BE2C (cell line): ENCODE measurements at places on chromosomes 7 and 10.

DNA sequence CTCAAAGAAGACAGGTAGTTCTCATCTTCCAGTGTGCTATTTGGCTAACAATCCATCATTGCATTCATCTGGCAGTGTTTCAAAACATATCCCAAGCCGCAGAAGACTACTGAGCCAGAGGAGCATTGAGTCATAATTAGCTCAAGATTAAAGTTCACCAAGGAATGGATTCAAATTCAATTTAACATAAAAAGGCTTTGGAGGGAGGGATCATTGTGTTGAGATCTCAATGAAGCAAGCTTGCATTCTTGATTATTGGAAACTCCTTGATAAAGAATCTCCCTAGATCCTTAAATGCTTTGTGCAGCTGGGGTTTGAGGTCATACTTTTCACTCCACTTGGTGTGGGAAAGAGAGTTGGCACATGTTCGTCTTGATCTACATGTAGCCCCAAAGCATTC is 142.8 kb upstream of the SEMA3A start:
- DNase-seq: no peak

- DNase-seq: peak; percentile 79
These were observed 725.6 kb upstream of the GALNT17 start for GRCh38 chr7:70406186-70406949.

DNA sequence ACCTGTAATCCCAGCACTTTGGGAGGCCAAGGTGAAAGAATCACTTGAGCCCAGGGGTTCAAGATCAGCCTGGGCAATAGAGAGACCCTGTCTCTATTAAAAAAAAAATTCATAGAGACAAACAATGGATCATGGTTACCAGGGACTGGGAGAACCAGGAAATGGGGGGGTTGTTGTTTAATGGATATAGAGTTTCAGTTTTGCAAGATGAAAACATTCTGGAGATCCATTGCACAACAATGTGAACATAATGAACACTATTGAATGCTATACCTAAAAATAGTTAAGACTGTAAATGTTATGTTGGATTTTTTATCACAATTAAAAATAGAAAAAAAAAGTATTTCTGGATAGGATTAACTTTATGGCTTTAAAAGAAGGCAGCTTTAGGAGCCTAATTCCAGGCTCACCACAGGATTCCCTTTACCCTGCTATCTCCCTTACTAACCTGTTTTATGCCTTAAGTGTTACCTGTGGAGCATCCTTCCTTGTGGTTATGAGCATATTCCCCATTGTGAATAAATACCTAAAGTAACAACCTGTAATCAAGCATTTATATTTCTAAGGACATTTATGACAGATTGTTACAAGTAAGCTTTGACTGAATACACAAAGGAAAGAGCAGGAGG is 45.1 kb upstream of the SGCE start:
- no peak for DNase-seq

DNA sequence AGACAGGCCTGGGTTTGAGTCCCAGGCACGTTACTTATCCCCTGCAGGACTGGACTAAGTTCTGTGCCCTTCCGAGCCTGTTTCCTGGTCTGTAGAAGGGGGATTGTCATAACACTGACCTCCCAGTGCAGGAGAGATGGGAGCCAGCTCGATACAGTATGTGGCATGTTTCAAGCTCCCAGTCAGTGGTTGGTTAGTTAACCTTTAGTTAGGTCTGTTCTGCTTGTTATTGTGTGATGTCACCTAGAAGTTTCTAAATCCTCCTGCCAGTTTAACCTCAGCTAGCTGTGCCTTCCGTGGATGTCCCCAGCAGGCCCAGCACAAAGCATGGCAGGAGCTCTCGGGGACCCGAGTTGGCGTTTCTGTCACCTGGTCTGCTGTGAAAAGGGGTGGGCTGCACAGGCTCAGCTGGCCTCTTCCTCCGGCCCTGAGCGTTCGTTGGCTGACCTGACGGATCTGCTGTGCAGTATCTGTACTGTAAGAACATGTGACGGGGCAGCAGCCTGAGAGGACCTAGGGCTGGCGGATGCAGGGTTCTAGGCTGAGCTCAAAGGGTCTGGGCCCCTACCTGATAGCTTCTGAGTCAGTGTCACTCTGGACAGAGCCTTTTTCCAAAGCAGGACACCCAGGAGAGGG is 53.0 kb downstream of the SPOCK2 start:
- no peak for DNase-seq

GRCh38 chr10:30433306-30433729 is 666 bp upstream of the MAP3K8 start:
- peak; percentile 26 for DNase-seq

GRCh38 chr10:106440355-106440754 is 724.2 kb downstream of the SORCS1 start:
- DNase-seq: no peak

GRCh38 chr10:124324856-124325632 is 93.7 kb downstream of the OAT start:
- DNase-seq: no peak

DNA sequence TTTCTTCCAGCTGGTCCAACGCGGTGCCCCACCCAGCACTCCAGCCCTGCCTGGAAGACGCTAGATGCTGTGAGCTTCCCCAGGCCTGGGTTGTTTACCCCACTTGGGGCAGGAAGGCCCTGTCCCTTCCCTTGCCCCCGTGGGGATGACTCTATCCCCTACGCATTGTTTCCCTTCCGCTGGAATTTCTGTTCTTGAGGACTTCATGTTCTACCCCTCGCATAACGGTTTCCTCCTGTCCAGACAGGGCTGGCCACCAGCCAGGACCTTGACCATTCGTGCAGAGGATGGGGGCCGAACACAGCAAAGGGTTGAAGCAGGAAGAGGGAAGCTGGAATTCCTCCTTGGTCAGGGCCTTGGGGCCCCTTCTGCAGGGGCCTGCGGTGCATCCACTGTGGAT is 14.7 kb upstream of the SERPINE1 start:
- no peak for DNase-seq

DNA sequence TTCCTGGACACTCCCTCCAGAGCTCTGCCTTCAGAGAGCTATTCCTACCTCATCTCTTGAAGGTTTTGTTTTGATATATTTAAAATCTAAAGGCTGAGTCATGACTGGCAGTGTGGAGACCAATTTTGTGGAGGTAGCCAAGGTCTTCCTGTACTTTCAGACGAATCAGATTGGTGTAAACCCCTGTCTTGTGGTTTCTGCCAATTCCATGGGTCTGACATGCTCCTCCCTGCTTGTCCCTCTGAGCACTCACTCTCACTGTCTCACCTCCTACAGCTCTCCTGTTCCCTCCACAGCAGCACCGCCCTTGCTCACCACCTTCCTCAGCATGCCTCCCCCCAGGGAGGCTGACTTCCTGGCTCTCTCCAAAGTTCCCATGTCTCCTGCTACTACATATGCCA is 179.8 kb downstream of the NPSR1 start:
- no peak for DNase-seq

DNA sequence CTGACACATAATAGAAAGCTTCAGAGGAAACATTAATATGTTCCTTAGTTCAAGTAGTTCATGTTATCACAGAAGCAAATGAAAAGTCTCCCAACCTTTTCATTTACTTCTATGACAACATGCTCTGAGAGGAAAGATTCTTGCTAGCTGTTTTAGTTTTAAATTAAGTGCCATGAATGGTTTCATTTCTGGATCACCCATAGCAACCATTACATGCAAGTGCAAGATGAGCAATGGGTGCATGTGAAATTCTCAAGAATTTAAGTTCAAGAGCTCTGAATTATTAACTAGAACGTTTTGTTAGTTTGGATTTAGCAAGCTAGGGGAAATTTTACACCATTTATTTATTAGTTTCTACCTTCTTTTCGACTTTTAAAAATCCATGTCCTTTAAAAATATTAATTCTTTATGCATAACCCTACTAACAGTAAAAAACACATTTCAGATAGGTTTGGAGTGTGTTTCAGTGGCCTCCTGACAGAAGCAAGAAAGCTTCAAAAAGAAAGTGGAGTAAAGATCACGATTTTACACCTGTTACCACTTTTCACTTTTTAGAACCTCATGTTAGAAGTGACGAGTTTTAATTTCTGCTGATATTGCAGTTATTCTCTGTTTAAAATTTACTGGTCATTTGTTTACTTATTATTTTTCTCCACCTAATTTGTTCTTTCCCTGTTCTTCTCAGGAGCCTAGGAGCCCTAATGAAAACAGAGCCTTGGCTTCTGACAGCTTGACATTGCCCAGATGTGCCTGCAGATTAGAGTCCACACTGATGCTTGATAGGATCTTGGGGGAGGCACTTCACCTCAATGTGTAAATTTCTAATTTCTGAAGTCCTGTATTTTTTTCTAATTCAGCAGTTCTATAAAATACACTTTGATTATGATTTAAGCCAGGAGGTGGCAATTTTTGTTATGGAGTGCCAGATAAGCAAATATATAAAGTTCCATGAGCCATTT is 995.3 kb upstream of the PHF14 start:
- DNase-seq: peak; percentile 42

- DNase-seq: no peak
These were observed 17.0 kb upstream of the LIMK1 start for GRCh38 chr7:74066626-74067025.

DNA sequence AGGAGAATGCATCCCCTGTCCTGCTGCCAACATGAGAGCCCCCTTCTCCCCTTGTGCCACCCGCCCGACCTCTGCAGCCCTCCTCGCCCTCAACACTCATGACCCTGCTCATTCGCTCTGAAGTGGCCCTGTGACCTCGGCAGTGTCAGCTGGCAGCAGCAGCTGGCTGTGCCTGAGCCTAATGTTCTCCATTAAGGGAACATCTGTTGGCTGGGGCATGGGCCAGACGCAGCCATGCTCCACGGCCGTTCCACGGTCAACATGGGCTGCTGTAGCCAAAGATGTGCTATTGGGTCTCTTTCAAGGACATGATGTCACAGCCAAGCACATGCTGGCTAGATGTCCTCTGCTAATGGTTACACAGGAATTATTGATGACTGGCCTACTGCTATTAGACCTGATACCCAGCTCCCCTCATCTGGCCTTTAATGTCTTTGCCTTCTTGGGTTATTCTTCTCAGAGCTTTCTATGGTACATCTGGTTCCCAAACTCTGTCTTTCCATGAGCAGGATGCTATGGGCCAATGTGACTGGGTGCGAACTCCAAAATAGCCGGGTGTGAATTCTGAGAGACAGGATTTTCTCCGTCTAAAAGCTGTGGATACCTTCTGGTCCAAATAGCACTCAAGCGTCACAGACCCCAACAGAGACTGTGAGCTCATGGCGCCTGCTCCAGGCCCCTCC is 22.4 kb downstream of the ADCYAP1R1 start:
- no peak for DNase-seq

DNA sequence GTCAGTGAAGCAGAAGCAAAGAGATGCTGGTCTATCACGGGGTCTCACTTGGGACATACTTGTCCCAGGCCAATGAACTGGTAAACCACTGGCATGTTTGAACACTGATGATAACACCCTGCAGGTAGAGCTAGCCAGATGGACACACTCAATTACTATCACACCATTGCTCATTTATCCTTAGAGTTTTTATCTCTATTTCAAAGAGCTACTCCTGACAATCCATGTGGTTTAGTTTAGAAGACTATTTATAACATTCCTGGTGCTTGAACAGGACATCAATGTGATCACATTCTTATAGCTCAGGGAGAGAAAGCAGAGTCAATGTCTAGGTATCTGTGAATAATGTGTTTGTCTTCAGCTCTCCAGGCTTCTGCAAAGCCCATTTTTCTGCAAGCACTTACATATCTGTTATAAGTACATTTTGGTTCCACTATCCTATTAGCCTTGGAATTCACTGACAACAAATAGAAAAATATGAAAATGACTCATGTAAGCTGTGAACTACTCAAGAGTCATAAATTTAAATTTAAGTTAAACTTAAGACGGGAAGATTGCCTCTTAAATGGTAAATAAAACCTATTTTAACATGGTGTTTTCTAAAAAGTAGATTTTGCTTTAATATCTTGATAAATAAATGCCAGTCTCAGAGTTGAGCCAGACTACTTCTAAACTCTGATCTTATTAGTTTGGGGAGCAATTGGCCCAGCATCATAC is 106.7 kb upstream of the MBL2 start:
- DNase-seq: no peak

- no peak for DNase-seq
These were observed 117.6 kb downstream of the TCERG1L start for GRCh38 chr10:131193923-131194322.
